Colonic mucosa (tissue), 4 donors: ENCODE measurements at places on chromosomes 12 and 14. TPM values are rescaled to one million over a fixed set of nuclear protein-coding genes. Genes with fewer than 3 reads are reported as not detected.
A peak's percentile ranks its signal among the peaks of the same experiment; 100 is the strongest.

Gene NEK9
- total RNA-seq = 49.5 TPM

Gene HOXC5
- not detected for total RNA-seq

Gene ALX1
- total RNA-seq = not detected

Gene SPTB
- total RNA-seq = 0.52 TPM

Gene ARHGEF40
- total RNA-seq = 66.9 TPM

Gene PTCSC3
- not detected for total RNA-seq

Gene OR4K14
- not detected for total RNA-seq

DNA sequence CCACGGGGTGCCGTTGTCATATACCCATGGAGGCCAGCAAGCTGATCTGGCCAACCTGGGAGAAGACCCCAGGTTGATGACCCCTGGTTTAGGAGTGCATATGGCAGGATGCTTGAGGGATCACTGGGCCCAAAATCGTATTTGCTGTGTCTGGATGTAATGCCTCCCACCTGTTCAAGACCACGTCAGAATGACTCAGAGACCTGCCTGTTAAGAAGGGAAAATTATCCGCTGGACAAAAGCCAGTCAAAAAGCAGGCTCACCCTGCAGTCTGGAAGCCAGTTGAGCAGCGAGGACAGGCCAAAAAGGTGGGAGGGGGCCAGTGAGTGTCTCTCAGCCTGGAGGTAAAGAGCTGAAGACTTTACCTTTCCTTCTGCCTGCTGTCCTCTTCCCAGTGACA lies 449.2 kb downstream of the DPF3 start:
- H3K4me1 ChIP-seq = no peaks in the 10 kb centered on the region
- no peaks in the 10 kb centered on the region for H3K27me3 ChIP-seq
- H3K36me3 ChIP-seq = no peaks in the 10 kb centered on the region
- H3K4me3 ChIP-seq = no peak overlapping the region
- H3K27ac ChIP-seq = no peak overlapping the region

DNA sequence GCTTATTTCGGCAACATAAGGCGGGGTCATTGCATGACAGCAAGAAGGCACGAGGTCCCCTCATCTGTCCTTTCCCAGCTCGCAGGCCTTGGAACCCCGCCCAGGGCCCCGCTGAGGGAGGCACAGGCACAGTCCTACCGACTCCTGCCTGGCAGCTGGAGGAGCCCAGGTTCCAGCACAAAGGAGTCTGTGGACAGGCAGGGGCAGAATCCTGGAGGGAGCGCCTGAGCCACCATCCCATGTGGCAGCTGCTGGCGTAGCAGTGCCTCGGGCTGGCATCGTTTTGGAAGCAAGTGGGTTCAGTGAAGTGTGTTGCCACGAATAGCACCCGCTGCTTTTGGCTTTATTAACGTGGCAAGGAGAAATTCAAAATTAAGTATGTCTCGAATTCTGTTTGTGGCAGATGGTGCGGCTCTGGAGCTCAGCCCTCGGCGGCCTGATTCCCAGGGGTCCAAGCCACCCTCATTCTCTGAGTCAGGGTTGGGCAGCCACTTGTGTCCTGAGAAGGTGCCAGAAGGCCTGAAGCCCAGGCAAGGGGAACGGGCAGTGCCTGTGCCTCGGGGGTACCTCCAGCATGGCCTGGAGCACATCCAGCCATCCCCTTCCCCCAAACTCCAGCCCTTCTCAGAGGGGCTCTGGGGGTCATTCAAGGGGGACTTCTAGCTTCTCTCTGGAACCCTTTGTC lies 35.9 kb downstream of the SLC8B1 start:
- peak overlapping the region; percentile 8 for H3K27ac ChIP-seq
- no peaks in the 10 kb centered on the region for H3K36me3 ChIP-seq
- DNase-seq = peak; percentile 42
- no peak overlapping the region for H3K4me3 ChIP-seq

DNA sequence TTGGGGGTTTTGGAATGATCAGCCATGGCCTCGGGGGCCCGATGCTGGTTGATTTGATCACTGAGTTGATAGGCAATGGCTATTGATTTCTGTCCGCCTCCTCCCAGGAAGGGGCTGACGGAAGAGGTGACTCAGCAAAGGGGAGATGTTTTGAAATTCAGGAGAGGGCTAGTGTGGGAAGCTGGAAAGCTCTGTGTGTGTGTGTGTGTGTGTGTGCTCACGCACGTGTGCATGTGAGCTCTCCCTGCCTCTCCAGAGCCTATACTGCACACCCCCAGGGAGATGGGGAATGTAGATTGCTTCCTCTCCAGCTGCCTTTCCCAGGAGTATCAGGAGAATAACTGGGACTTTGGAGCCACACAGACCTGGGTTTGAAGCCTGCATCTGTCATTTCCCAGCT lies 184.9 kb upstream of the MYL2 start:
- no peak overlapping the region for H3K4me3 ChIP-seq
- H3K27ac ChIP-seq = no peak overlapping the region
- H3K36me3 ChIP-seq = no peaks in the 10 kb centered on the region
- no peaks in the 10 kb centered on the region for H3K27me3 ChIP-seq

- H3K27me3 ChIP-seq = no peaks in the 10 kb centered on the region
- H3K27ac ChIP-seq = no peak overlapping the region
- H3K36me3 ChIP-seq = no peaks in the 10 kb centered on the region
- no peak for DNase-seq
- H3K4me1 ChIP-seq = no peaks in the 10 kb centered on the region
- H3K4me3 ChIP-seq = no peak overlapping the region
These were observed 14.2 kb downstream of the ZNF641 start for GRCh38 chr12:48336564-48336963.

DNA sequence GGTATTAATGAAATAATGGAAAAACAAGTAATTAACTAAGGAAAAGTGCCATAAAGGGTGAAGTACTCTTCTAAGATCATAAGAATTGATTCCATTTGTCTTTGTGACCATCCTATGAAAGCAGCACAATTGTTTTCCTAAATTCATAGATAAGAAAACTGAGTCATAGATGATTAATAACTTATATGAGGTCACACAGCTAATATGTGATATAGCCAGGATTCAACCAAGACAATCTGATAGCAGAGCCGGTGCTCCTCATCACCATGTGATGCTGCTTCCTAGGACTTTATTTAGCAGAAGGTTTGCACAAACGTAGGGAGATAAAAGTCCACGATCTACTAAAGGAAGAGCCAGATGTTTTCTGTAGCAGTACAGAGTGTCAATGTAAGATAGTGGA lies 181.5 kb upstream of the SYT1 start:
- H3K36me3 ChIP-seq = no peaks in the 10 kb centered on the region
- no peak overlapping the region for H3K27ac ChIP-seq
- H3K4me1 ChIP-seq = no peaks in the 10 kb centered on the region
- DNase-seq = no peak
- H3K27me3 ChIP-seq = no peaks in the 10 kb centered on the region
- H3K4me3 ChIP-seq = no peak overlapping the region

DNA sequence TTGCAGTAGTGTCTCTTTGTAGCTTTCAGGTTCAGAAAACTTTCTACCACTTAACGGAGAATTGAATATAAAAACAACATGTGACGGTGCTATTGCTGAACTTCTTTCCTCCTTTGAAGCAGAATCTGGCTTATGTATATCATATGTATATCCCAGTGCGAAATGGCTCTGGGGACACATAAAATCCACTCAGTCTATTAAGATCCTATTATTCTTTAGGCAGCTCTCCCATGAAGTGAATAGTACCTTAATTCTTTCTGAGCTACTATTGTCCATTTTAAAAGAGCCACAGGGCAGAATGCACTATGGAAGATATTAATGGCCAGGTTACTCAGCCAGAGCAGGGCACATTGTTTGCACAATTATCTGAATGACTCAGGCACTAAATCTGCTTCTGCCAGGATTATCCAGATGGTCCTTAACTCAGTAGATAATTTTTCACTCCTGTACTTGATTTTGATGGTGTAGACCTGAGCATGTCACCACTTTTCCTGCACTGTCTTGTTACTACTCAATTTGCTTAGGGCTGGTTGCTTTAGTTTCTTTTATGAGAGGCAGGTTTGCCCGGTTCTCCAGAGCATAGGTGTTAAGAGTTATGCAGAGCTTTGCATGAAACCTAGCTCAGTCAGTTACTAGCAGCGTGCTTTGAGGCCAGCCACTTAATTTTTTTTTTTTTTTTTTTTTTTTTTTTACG lies 5.5 kb downstream of the CNTN1 start:
- H3K36me3 ChIP-seq = no peaks in the 10 kb centered on the region
- no peak overlapping the region for H3K27ac ChIP-seq
- no peaks in the 10 kb centered on the region for H3K4me1 ChIP-seq

DNA sequence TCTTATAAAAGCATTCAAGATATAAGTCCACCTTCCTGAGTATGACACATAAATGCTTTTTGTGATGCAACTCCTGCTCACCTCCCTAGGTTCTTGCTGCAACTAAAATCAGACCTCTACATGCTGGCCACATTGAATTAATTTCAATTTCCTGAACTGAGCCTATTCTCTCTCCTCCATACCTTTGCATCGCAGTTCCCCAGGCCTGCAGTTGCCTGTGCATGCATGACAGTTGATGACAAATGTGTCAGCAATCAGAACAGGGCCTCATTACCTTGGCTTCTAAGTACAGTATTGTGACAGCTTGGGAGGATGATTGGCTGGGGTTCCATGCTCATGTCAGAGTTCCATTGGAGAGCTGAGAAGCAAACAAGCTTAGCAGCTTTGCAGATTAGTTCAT lies 3.9 kb upstream of the TM7SF3 start:
- no peak overlapping the region for H3K4me3 ChIP-seq
- H3K27me3 ChIP-seq = no peaks in the 10 kb centered on the region
- no peak for DNase-seq
- peaks cover 8% of the 10 kb centered on the region for H3K4me1 ChIP-seq
- H3K27ac ChIP-seq = no peak overlapping the region
- H3K36me3 ChIP-seq = no peaks in the 10 kb centered on the region

DNA sequence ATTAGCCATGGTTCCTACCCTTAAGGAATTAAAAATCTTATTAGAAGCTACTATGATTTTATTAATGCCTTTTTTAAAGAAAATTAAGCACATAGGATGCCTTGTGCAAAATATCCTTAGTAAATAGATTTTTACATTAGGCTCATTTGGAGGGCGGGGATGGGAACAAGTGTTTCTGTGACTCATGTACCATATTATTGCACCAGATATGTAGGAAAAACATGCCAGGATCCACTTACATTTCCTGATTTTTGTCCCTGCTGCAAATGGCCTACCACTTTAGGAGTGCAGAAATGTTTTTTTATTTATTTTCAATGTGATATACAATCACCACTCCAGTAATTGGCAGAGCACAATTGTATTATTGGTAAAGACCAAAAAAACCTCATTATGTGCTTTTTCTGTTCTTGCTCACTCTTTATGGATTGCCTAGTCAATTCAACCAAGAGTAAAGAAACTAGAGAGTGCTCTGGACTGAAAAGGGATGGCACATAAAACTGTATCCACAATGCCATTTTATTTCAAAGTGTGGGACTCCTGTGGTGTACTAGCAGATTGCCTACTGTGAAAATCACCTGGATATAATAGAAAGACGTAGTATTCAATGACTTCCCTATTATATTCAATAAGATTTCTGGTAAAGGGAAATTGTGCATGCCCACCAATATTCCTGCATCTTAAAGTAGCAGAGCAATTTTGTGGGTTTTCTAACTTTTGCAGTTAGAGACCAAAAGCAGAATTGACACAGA lies 86.9 kb downstream of the ANO6 start:
- no peaks in the 10 kb centered on the region for H3K36me3 ChIP-seq
- no peak overlapping the region for H3K4me3 ChIP-seq
- H3K4me1 ChIP-seq = no peaks in the 10 kb centered on the region
- no peak overlapping the region for H3K27ac ChIP-seq
- no peak for DNase-seq
- no peaks in the 10 kb centered on the region for H3K27me3 ChIP-seq

- peak; percentile 63 for DNase-seq
- H3K27ac ChIP-seq = no peak overlapping the region
- H3K27me3 ChIP-seq = no peaks in the 10 kb centered on the region
- no peaks in the 10 kb centered on the region for H3K4me1 ChIP-seq
- no peak overlapping the region for H3K4me3 ChIP-seq
- no peaks in the 10 kb centered on the region for H3K36me3 ChIP-seq
These were observed 61.7 kb upstream of the RIC8B start for GRCh38 chr12:106712768-106713167.

DNA sequence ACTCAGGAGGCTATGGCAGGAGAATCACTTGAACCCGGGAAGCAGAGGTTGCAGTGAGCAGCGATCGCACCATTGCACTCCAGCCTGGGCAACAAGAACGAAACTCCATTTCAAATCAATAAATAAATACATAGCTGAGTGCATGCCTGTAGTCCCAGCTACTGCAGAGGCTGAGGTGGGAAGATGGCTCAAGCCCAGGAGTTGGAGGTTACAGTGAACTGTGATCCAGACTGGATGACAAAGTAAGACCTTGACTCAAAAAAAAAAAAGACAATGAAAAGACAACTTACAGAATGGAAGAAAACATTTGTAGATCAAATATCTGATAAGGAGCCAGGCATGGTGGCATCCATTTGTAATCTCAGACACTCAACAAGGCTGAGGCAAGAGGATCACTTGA lies 27.6 kb downstream of the ZFYVE1 start:
- H3K4me1 ChIP-seq = no peaks in the 10 kb centered on the region
- H3K27me3 ChIP-seq = no peaks in the 10 kb centered on the region
- no peaks in the 10 kb centered on the region for H3K36me3 ChIP-seq
- no peak overlapping the region for H3K27ac ChIP-seq
- no peak for DNase-seq
- no peak overlapping the region for H3K4me3 ChIP-seq

DNA sequence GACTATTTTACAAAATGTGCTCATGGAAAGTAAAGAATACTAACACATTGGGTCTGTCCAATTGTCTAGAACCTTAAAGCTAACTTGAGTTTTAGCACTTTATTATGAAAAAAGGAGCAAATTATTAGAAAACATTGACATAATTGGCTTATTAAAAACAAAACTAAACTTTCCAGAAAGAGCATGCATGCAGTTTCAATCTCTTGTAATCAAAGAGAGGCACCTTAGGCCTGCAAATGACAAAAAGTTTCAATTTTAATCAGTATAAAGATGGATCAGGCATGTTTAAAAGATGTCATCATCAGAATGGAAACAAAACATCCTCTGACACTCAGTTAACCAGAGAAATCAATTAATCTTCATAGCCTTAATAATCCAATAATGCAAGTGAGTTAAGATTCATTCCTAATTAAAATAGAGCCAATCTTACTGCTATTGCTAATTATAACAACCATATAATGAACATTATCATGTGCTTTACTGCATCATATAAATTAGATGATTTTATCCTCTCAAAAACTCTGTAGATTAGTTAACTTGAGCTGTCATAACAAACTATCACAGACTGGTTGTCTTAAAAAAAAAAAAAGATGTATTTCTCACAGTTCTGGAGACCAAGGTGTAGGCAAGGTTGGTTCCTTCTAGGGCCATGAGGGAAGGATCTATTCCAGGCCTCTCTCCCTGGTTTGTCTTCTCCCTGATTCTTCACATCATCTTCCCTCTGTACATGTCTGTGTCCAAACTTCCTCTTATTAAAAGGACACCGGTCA lies 131.4 kb downstream of the RPAP3 start:
- no peak overlapping the region for H3K4me3 ChIP-seq
- H3K36me3 ChIP-seq = no peaks in the 10 kb centered on the region
- no peaks in the 10 kb centered on the region for H3K27me3 ChIP-seq
- DNase-seq = no peak
- H3K27ac ChIP-seq = no peak overlapping the region
- H3K4me1 ChIP-seq = no peaks in the 10 kb centered on the region
